ENCODE measurements at places on chromosomes 3 and 15. TPM values are rescaled to one million over a fixed set of nuclear protein-coding genes. Genes with fewer than 3 reads are reported as not detected.

GRCh38 chr3:117898722-117899522 is 1135.7 kb downstream of the IGSF11 start:
- DNase-seq, result no peak

- DNase-seq, result no peak
Observed at GRCh38 chr3:185371306-185372074, 8.6 kb downstream of the MAP3K13 start.

TEX264 gene
- total RNA-seq, result 72.4 TPM

- no peak for DNase-seq
Observed at GRCh38 chr3:76034649-76035048, 249.3 kb upstream of the ZNF717 start.

DNA sequence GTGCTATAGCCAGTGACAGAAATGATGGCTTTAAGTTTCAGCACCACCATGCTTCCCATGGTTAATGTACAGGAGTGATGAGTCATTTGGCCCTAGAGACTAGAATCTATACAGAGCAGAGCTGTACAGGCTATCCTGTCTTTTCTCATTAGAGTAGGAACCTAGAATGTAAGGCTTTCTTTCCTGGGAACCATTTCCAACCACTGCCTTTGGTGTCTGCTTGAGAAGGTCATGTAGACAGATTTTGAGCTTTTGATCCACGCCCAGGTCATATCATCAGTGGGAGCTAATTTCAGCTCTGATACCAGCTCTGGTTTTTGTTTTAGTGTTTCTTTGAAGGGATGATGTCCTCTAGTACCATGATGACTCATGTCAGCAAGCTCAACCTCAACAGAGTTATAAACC is 543.1 kb downstream of the NTRK3 start:
- DNase-seq, result no peak
